ENCODE measurements at places on chromosomes 6 and 20.

GRCh38 chr6:80742481-80742880, 636.0 kb downstream of the BCKDHB start:
- no peak for DNase-seq

DNA sequence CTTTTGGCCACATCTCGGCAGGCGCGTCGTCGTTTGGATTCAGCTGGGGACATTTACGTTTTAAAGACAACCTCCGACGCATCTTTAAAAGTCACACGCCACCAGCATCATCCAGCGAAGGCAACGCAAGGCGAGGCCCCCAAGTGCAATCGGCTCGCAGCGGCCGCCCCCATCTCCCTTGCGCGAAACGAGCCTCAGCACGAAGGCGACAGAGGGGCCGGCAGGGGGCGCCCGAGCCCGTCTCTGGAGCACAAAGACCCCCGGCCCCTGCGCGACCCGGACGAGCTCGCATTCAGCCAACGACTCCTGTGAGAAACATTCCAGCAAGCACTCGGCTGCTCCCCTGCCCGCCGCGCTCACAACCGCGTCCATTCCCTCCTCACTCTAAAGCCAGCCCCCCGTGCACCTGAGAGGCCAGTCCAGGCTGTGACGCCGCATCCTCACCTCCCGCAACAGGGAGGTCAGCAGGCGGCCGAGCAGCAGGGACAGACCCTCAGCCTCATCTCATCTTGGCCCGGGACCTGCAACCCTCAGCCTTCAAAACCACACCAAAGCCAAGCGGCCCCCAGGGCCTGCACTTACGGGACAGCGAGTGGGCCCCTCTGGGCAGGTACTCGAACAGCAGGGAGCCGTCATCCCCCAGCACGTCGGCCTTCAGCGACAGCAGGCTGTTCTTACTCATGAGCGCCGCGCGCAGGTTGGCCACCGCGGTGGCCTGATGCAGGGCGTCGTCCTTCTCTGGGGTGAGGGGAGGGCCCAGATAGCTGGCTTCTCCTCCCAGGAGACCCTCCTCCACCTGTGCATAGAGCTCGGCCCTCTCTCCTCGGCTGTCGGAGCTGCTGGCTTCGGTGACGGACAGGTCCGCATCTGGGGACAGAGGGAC, 35.8 kb downstream of the SLC2A4RG start:
- peak; percentile 37 for DNase-seq

DNA sequence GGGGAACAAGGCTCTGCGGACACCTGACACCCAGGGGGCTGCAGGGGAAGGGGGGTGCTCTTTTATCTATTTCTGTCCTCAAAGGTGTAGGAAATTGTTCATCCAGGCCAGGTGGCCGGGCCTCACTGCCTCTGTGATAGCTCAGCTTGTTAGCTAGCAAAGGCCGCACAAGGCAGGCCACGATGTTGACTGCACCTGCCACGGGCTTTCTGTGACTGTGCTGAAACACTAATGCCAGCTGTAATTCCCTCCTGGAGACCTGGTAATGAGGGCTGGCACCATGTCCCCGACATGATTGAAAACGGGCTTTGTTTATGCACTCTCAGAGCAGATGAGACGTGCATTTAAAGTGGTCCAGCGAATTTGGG, 61.4 kb upstream of the APCDD1L start:
- no peak for DNase-seq

GRCh38 chr20:59668926-59669850, 64.8 kb downstream of the PHACTR3 start:
- no peak for DNase-seq

- no peak for DNase-seq
These were observed 267.8 kb downstream of the PTPRK start for GRCh38 chr6:128252341-128253176.

DNA sequence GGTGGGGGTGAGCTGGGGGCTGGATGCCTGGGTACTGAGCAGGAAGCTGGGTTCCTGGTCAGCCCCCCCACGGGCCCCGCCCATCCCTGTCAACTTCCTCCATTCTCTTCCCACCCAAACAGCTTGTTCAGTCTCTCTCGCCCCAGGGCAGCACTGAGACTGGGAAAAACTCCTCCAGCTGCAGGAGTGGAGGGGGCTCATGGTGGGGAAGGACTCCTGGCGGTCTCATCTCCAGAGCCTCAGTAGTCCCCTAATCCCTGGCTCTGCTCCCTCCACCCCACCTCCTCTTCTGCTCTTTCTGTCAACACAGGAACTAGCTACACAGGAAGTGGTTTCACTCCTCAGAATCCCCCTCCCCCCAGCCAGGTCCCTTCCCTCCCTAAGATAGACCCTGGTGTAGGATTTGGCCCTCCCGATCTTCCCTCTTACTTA, at the start of gene GPSM3:
Gene GPSM3 (minus strand): TSS at position 36 of the 432 bp plus-strand sequence. CDS start 130 bp downstream, outside the sequence.
- no peak for DNase-seq

DNA sequence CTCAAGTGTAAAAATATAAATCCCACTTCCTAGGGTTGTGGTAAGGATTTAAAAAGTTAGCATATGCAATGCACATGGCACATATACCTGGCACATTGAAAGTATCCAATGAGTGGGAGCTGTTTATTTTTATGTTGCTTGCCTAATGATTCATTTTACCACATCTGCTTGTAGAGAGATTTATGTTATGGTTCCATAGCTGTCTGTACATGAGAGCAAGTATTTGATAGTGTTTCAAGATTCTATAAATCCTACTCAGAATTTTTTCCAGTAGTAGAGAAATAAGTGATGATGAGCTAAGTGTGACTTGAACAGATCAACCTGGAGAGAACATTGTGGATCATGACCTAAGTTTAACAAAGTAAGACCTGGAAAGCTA, 125.3 kb upstream of the SPTLC3 start:
- no peak for DNase-seq

- DNase-seq: no peak
These were observed 112.3 kb downstream of the PFDN4 start for GRCh38 chr20:54320148-54320607.

GRCh38 chr20:15890407-15890982, 682.8 kb downstream of the KIF16B start:
- DNase-seq: no peak

DNA sequence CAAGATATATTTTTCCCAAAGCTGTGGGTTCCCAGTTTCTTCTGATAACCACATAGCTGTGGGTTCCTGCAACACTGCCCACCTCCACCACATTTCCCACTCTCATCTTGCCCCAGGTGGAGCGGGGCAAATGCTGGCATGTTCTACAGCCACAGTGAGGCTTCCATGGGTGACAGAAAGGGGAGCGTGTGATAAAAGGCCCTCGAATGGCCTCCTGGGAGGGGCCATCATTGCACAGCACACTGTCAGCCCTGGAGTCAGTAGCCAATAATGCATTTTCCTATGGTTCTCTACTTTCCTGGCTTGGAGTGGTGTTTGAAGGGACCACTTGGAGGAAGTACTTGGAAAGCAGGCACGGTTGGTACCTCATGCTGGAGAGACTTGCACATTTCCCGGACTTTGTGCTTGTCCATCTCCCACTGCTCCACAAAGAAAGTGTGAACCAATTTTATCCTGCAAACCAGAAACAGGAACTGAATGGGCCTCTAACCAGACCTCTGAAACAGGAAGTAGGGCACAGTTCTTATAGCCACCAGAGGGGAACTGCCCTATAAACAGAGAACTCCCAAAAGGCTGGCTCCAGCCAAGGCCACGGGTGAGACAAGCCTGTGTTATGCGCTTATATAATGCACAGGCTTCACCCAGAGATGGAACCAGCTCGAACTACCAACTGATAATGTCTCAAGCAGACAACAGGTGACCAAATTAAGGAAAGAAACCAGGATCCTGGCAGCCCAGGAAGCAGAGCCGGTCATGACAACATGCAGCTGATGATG, 8.6 kb downstream of the MAP3K5 start:
- no peak for DNase-seq

GRCh38 chr6:25463441-25463840, 184.3 kb downstream of the CARMIL1 start:
- DNase-seq: no peak
